Hypothalamus (tissue), 51 donors: ENCODE measurements at places on chromosomes 12 and 14.

GRCh38 chr12:45191239-45191638, 24.7 kb upstream of the ANO6 start:
- no peak for DNase-seq

GRCh38 chr12:75716291-75717025, 205.0 kb upstream of the KRR1 start:
- DNase-seq: no peak

DNA sequence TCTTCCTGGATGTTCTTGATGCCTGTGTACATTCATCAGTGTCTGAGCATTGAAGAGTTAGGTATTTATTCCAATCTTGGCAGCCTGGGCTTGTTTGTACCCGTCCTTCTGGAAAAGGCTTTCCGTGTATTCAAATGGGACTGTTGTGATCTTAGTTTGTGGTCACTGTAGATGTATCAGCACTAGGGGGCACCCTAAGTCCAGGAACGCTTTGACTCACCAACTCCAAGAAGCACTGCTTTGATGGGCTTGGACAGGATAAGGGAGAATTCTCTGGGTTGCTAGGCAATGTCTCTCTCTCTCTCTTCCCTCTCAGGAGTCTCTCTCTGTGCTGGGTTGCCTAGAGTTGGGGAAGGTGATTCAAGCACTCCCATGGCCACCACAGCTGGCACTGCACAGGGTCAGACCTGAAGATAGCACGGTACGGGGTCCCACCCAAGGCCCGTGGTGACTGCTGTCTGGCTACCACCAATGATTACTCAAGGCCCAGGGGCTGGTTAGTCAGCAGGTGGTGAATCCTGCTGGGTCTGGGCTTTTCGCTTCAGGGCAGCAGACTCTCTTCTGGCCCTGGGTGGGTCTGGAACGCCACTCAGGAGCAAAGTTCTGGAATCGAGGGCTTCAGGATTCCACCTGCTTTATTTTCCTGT, 211.1 kb upstream of the RGS6 start:
- no peak for DNase-seq

DNA sequence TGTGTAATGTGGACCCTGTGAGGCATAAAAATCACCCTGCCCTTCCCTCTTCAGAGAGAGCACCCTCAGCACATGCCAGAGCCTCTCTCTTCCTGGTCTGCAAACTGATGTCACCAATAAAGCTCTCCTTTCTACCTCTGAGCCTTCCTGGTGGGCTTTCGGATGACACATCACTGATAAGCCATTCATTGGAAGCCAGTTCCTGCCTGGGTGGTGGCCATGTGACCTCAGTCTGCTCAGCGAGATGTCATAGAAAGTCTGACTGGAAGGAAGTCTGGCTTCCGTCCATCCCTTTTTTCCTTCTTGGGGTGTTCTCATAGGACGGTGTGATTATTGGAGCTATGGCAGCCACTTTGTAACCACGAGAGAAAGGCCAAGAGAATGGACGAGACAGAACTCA, 95.7 kb downstream of the PIWIL1 start:
- no peak for DNase-seq

GRCh38 chr12:53664936-53665335, 10.9 kb downstream of the ATP5MC2 start:
- no peak for DNase-seq

- no peak for DNase-seq
Measured at GRCh38 chr12:108315486-108316105, 23.5 kb downstream of the CMKLR1 start.

DNA sequence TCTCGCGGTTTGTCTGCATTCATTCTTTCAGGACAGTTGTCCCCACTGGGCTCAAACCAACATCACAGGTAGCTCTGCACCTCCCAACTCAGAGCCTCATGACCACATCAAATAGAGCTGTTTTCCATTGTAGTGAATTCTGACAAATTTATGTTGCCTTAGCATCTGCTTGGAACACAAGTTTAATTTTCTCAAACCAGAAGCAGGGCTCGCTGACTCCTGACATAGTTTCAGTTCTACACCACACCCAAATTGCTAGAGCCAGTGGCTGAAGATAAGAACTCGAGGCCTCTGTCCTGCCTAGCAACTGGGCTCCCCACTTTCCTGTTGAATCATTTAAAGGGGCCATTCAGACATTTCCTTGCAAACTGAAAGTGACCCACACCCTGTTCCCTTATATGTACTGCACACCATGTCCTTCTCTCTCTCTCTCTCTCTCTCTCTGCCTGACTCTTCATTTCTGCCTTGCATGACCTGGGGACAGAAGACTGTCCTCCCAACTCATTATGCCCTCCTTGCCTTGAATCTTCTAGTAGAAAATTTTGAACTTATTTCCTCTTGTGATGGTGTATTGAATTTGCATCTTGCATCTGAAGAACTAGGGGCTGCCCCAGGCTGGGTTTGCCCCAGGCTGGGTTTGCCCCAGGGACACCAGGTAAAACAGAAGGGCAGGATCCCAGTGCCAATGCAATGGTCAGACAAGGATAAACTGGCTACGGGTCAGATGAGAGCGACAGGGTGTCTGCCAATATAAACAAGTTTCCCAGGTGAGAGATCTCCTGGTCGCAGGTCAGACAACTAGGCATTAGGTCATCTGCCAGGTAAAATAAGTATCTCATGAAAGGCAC, 9.7 kb upstream of the WSCD2 start:
- DNase-seq: no peak

GRCh38 chr12:76643438-76643837, 83.9 kb upstream of the OSBPL8 start:
- DNase-seq: no peak

GRCh38 chr14:77843651-77844050, 43.7 kb downstream of the ADCK1 start:
- DNase-seq: no peak

GRCh38 chr12:96049101-96049500, 13.7 kb upstream of the LTA4H start:
- no peak for DNase-seq
